ENCODE measurements at places on chromosomes 6 and 20.

DNA sequence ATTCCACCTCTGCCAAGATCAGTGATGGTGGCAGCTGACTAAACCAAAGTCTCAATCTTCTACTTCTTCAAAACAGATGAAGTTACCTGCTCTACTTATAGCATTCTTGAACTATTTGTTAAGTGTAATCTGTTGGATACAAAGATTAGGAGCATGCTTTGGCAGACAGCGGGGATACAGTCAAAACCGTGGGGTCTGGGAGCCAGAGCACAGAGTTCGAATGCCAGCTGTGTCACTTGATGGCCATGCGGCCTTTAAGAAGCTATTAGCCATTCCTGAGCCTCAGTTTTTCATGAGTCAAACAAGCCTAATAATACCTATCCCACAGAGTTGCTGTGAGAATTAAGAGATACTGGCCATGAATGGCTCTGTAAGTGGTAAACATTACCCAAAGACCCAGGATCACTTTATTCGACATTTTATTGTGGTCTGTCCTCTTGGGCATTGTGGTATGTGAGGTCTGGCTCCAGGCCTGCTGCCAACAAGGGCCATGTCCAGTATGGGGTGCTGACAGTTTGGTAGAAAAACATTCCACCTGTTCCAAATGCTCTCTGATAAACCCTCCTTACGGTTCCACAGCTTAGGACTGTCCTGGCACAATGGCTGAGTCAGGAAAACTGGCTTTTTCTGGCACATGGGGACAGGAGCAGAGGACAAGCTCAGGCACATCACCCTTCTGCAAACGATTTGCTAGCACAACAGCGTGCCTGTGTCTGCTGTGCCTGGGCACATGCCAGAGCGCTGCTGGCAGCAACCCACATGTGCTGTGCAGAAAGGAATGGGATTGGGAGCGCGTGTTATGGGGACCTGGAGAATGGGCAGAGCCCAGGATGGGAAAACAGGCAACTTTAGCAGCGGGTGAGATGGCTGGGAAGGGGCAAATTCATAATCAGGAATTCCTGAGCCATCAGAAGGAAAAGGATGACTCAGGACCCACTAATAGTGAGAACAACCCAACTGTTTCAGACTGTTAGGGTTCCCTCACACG is 15.7 kb upstream of the FAM83C start:
- no peak for DNase-seq

- DNase-seq = no peak
Measured at GRCh38 chr20:6180531-6180930, 57.7 kb upstream of the FERMT1 start.

GRCh38 chr6:166393535-166393823 is 10.7 kb upstream of the MPC1 start:
- no peak for DNase-seq

- no peak for DNase-seq
Measured at GRCh38 chr20:62122654-62123449, 577 bp downstream of the LSM14B start.

- no peak for DNase-seq
Measured at GRCh38 chr20:38420388-38421085, 14.6 kb downstream of the SNHG17 start.

DNA sequence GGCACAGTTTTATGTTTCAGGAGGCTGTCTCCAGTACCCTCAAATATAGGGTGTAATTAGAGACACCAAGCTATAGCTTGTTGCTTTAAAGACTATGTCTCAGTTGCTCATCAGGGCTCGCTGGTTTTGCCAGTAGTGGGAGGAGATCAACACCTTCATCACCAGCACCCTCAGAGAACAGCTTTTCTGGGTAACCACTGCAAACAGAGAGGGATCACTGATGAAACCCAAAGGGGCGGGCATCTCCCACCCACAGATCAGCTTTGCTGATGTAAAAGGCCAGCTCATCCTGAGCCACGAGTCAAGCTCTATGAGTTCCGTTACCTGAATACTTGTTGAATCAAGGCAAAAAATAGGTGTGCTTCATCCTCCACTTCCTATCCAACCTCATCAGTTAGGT is 187.7 kb downstream of the AIG1 start:
- no peak for DNase-seq

DNA sequence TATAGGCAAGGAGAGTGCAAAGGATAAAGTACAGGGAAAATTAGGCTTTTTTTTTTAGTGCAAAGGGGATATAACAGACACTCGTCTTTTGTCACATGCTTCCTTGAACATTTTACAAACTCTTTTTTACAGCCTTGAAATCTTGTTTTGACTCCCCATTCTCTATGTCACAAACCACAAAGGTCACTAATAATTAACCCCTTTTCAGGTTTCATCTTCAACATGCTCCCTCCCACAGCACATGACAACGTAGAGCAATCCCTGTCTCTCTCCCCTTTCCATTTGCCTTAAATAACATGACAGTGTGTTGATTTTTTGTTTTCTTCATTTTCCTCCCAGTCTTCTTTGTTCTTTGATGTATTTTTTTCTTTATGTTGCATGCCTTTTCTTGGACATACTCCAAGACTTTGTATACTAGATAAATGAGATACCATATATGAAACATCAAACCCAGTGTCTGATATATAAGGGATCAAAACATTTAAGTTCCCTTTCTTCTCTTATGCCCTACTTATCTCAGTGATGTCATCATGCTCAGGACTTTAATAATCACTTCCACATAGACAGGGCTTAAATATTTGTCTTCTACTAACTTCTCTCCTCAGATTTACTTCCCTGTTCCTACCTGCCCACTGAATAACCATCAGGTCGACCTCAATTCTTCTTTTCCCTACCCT is 378.7 kb upstream of the HSF2 start:
- no peak for DNase-seq

- no peak for DNase-seq
Measured at GRCh38 chr6:89415185-89415584, 3.1 kb upstream of the RRAGD start.

- no peak for DNase-seq
Measured at GRCh38 chr20:38114353-38114791, 50.7 kb downstream of the TGM2 start.

All from T-helper 1 cell (primary cell).